Neural progenitor cell (in vitro differentiated cells): ENCODE measurements at places on chromosomes 4 and X.

DNA sequence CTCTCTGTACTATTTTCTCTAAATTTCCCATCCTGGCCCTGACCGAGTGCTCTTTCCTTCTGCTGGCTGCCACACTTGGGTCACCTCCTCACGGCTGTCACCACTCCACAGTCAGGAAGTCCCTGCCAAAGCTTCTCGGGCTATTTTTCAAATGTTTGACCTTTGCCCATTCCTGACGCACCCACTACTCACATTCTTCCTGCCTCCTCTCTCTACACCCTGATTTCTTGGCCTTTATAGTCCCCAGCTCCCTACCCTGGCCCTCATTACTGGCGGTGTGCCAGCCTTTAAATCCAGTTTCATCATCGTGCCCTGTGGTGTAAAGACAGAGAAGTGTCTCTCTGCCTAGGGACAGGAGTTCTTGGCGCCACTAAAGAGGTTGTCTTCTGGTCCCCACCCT lies 46.4 kb upstream of the GATB start:
- DNase-seq: no peak

- no peak for DNase-seq
Measured at GRCh38 chr4:55458611-55459010, 62.9 kb downstream of the TMEM165 start.

- no peak for DNase-seq
Measured at GRCh38 chrX:103513067-103513466, 6.2 kb downstream of the RAB40A start.

DNA sequence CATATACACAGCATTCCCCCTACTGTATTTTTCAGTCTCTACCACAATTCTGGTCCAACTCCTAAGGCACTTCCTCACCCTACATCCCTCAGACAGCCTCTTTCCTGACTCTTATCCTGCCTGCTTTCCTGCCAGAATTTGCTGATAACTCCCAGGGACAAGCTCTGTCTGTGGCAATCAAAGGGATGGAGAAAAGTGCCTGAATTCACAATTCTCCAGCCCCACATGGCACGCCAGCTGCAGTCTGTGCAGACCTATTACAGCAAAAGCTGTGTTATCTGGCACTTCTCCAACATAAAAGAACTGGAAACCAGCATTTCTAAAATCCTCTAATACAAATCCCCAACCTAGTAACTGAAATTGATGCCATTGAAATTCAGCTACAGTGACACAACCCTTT lies 404.8 kb downstream of the KLHL13 start:
- DNase-seq: no peak

DNA sequence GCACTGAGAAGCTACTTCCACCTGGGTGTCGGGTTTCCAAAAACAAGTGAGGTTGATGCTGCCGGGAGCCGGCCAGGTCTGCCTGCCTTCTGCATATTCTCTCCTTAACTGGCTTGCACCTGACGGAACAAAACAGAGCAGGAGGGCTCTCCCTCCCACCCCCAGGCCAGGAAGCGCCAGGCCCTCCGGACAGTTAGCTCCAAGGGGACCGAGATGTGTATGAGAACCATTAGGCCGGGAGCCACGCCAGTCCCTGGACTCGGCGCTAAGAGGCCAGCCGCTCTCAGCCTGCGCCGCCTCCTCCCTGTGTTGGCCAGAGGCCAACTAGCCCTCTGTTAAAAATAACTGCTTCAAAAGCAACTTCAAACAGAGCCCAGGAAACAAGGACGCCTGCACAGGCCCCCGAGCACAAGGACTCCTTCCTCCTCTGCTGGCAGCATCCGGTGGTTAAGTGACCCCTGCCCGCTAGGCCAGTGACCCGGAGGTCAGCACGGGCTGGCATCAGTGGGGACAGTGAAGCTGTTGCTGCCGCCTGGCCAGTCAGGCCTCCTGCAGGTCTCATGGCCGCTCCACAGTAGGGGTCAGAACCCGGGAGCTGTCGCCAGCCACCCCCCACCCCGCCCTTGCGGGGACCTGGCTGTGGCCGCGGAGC lies 107.9 kb downstream of the ABLIM2 start:
- no peak for DNase-seq

DNA sequence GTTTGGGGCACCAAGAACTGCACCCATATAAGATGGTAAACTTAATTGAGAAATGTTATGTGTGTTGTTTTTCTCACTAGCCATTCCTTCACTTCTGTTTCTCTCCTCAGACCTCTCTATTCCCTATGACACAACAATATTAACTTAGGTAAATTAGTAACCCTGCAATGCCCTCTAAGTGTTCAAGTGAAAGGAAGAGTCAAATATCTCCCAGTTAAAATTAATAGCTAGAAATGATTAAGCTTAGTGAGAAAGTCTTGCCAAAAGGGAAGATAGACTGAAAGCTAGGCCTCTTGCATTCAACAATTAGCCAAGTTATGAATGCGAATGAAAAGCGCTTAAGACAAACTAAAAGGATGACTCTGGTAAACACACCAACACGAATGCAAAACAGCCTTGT lies 132.9 kb upstream of the KLF8 start:
- DNase-seq: no peak

DNA sequence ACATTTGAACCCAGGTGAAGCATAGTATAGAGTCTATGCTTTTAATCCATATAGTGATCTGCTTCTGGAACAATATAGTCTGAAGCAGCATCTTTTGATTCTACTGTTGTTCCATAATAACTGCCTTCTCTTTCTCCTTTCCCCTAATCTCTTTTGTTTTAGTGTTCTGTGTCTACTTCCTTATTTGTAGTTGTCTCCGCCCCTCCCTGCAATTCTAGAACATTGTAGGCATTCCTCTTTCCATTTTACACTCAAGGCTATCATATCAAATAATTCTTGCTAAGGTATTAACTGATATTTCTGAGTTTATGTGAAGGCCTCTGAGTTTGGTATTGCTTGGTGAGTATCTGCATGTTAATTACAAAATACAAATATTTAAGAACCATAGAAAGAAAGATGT lies 11.6 kb downstream of the BLTP1 start:
- no peak for DNase-seq

DNA sequence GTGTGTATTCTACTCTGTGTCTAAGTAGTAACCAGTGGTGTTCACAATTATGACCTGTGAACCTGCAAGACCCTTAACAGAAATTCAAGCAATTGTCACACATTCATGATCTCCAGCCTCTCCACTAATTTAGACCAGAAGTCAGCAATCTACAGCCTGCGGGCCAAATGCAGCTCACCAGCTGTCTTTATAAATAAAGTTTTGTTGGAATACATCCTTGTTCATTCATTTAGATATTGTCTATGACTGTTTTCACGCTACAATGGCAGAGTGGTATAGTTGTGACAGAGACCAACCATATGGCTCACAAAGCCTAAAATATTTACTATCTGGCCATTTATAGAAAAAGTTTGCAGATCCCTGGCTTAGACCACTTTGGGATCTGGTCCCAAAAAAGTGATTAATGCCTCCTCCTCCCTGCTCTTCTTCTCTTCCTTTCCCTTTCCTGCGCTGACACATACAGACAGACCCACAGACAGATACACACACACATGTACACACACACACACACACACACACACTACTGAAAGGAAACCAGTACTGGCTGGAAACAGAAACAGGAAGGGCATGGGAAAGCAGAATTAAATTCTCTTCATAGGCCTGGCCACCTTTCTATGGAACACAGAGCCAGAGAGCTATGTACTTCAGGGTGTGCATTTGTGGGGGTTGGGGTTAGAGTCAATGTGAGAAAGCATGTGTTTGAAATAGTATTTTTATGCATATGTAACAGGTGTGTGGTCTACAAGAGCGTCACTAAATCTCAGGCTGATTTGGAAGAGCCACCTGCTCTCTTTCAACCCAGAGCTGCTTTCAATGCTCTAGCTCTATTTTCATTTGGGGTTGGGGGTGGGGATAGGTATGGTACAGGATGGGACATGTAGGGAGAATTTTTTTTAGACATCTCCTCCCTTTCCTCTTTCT lies 49.7 kb upstream of the TMEM164 start:
- no peak for DNase-seq

DNA sequence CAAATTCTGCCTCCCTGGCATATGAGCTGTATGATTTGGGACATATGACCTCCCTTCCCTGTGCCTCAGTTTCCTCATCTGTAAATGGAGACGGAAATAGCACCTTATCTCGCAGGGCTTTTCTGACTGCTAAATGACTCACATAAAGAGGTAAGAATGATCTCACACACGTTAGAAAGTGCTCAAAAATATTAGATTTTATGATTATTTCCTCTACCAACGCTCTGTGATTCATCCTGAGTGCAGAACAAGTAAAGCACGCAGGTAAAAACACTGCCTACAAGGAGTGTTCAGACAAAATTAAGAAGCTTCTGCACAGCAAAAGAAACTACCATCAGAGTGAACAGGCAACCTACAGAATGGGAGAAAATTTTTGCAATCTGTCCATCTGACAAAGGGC lies 21.1 kb downstream of the ACSL1 start:
- no peak for DNase-seq

- no peak for DNase-seq
Measured at GRCh38 chr4:80078346-80079092, 5.5 kb upstream of the ANTXR2 start.

- no peak for DNase-seq
Measured at GRCh38 chrX:63869506-63869905, 84.5 kb upstream of the ARHGEF9 start.

- DNase-seq: no peak
Measured at GRCh38 chr4:34170946-34171345, 2073.4 kb downstream of the ARAP2 start.

GRCh38 chr4:140243278-140243753 lies 89.3 kb upstream of the MAML3 start:
- peak; percentile 41 for DNase-seq

DNA sequence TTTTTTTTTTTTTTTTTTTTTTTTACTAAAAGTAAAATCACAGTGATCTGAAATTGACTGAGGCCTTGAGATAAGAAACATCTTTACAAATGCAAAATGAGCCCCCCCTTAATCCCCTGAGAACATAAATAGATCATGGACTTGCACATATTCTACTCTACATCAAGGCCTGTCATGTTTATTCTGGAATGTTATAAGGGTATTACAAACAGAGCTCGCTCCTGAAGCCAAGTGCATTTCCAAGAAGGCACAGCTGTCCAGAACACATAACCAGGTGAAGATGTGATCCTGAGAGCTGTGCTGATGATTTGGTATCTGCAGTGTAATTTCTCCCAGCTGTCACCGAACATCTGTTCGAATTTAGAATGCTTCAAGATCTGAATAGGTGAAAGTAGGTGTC lies 384.5 kb downstream of the GPAT3 start:
- DNase-seq: no peak

DNA sequence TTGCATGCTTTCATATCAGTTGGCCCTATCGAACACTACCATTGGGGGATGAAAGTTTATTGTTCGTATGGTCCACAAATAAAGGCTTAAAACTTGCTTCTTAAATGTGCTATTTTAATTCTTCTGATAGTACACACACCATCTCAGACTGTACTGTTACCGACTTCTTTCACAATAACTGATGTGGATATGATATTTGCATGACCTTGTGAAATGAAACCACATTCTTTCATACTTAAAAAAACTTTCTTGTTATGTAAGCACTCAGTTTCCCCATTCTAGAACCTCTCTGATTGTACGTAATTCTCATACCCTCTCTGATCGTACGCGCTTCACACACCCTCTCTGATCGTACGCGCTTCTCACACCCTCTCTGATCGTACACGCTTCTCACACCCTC lies 12.0 kb upstream of the WDR19 start:
- DNase-seq: no peak

DNA sequence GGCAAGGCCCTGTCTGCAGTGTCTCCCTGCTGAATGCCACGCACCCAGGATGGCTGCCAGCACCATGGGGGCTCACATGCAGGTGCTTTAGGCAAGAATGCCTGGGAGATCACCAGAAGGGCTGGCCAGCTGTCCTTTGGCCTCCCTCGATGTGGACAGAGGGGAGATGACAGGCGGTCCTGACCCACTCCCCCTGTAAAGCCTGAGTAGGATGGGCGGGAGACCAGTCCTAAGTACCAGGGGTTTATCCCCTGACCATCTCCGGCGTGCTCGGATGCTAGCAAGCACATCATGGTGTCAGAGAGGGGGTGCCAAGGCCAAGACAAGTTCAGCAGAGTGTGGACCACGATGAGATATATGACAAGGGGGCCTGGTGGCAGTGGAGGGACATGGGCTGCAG lies 5.3 kb downstream of the PDZD4 start:
- no peak for DNase-seq

- DNase-seq: no peak
Measured at GRCh38 chr4:156547439-156547838, 424.2 kb downstream of the PDGFC start.

DNA sequence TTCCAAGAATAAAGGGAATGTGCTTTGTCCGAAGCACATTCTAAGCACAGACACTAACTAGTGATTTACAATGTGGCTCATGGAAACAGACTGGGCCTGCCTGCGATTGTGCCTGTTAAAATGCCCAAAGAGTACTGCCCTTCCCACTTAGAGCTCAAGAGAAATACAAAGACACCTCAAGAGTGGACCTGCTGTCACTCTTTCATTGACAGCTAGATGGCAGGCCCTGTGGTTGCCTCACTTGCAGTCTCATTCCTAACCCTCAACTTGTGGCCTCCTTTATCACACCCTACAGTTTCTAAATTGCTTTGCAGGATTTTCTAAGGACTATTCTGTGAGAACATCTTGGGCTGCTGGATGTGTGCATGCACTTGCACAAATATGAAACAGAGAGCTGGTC lies 331.0 kb upstream of the EMCN start:
- peak; percentile 51 for DNase-seq

GRCh38 chr4:25500626-25501316 lies 123.7 kb downstream of the ANAPC4 start:
- DNase-seq: peak; percentile 38

DNA sequence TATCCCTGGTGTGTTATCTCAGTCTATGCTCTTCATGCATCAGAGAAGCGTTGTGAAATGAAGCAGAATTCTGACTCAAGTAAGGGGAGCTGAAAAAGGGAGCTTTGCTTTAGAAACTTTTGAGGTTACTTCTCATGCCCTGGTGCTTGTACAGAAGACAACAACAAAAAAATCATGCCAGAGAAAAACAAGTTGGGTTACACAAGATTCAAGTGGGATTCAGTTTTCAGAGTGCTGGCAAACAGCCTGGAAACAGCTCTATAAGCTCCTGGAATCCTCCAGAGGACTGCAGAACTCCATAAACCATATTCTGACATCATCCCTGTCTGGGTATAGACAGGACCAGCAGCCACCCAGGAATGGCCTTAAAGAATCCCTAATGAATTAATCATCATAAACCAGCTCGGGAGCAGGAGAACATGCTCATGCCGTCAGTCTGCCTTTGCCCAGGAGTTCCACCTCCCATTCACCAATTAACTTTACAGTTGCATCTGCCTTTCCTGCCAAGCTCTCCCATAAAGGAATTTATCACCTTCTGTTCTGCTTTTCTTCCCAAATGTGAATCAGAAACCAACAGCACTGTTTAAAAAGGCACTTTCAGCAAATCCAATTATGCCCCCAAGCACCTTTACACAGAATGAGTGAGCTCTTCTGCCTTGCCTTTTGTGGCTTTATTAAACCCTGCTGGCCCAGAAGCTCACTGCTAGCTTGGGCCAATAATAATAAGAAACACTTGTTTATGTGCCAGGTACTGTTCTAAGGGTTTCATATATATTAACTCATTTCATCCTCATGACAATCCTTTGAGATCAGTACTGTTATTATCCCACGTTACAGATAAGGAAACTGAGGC lies 54.5 kb upstream of the FBXW7 start:
- DNase-seq: no peak

GRCh38 chr4:85864259-85865205 lies 389.6 kb downstream of the ARHGAP24 start:
- DNase-seq: no peak

- no peak for DNase-seq
Measured at GRCh38 chr4:145625677-145626622, 6.8 kb downstream of the MMAA start.
